Muscle of leg (tissue), 16 donors: ENCODE measurements at places on chromosomes 1 and 21.

GRCh38 chr1:211935448-211935970 is 99.8 kb downstream of the INTS7 start:
- peaks cover 13% of the 10 kb centered on the region for H3K4me1 ChIP-seq
- H3K36me3 ChIP-seq: peaks cover 2% of the 10 kb centered on the region
- H3K4me3 ChIP-seq: no peak overlapping the region
- DNase-seq: peak; percentile 36
- no peaks in the 10 kb centered on the region for H3K27me3 ChIP-seq
- no peak overlapping the region for H3K27ac ChIP-seq

- H3K4me3 ChIP-seq: no peak overlapping the region
- no peaks in the 10 kb centered on the region for H3K27me3 ChIP-seq
- H3K36me3 ChIP-seq: no peaks in the 10 kb centered on the region
- no peaks in the 10 kb centered on the region for H3K4me1 ChIP-seq
These were observed 206.8 kb downstream of the GPR52 start for GRCh38 chr1:174654560-174654959.

GRCh38 chr1:64936956-64937355 is 29.4 kb downstream of the JAK1 start:
- no peak for DNase-seq
- no peaks in the 10 kb centered on the region for H3K27me3 ChIP-seq
- H3K4me1 ChIP-seq: peaks cover 15% of the 10 kb centered on the region
- no peak overlapping the region for H3K27ac ChIP-seq
- H3K36me3 ChIP-seq: no peaks in the 10 kb centered on the region

DNA sequence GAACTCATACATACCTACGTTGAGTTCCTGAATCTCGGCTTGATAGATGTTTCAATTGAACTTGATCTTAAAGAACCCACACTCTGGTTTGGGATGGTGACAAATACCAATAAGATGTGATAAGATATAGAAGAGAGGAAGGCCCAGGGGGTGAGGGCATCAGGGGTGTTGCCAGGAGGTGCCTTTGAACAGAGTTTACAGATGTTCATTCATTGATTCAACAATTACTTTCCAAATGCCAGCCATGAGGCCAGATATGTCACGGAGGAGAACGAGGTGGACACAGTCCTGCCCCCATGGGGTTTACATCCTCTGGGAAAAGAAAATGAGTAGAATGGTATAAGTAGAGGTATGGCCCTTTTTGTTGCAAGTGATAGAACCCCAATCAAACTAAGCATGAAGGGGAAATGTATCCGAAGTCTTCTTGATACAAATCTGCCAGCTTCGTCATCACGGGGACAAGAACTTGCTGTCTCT is 659 bp downstream of the LRRC71 start:
- no peak for DNase-seq
- H3K27me3 ChIP-seq: peaks cover 67% of the 10 kb centered on the region
- no peak overlapping the region for H3K4me3 ChIP-seq
- peaks cover 26% of the 10 kb centered on the region for H3K4me1 ChIP-seq
- no peak overlapping the region for H3K27ac ChIP-seq

DNA sequence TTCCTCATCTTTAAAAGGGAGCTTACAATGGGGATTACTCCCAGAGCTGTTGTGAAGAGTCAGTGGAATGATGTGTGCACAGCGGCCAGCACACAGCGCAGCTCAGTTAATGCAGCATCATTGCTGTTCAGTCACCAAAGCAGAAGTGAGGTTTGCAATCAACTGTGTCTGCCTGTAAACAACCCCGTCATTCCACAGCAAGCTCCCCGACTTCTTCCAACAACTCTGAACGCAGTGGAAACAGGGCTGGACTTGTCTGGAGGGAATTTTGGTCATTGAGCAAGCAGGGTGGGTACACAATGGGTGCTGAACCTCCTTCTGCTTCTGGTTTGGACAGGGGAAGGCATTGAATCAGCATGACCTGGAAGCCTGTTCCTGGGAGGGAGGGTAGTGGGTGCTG is 347.4 kb downstream of the PTPRU start:
- H3K4me3 ChIP-seq: no peak overlapping the region
- peaks cover 10% of the 10 kb centered on the region for H3K27me3 ChIP-seq
- DNase-seq: no peak
- no peak overlapping the region for H3K27ac ChIP-seq
- no peaks in the 10 kb centered on the region for H3K36me3 ChIP-seq
